MCF 10A (cell line): ENCODE measurements at places on chromosomes 3 and 15.
A peak's percentile ranks its signal among the peaks of the same experiment; 100 is the strongest.

GRCh38 chr15:22890296-22890695 is 51.8 kb downstream of the NIPA2 start:
- no peak for DNase-seq

GRCh38 chr3:60094392-60094947 is 1044.6 kb upstream of the CFAP20DC start:
- DNase-seq: no peak

- DNase-seq: no peak
These were observed 23.8 kb downstream of the NANOGP8 start for GRCh38 chr15:35061161-35061824.

GRCh38 chr3:96959901-96960641 is 145.7 kb downstream of the EPHA6 start:
- peak; percentile 90 for DNase-seq

DNA sequence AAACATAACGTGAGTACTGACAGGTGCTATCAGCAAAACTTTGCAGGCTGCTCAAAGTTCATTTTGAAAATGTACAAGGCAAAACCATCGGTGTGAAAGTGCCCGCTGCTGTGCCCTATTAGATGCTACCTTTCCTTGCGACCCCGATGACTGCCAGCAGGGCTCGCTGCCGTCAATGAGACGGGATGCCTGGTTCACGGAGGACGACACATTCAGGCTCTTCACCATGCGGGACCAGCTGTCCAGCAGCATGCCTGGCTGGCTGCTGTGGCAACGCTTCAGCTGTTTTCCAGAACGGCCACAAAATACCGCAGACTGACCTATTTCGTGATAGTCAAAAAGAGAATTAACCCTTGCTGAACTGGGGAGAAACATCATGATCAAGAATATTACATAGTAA is 92.7 kb upstream of the OCA2 start:
- DNase-seq: no peak

DNA sequence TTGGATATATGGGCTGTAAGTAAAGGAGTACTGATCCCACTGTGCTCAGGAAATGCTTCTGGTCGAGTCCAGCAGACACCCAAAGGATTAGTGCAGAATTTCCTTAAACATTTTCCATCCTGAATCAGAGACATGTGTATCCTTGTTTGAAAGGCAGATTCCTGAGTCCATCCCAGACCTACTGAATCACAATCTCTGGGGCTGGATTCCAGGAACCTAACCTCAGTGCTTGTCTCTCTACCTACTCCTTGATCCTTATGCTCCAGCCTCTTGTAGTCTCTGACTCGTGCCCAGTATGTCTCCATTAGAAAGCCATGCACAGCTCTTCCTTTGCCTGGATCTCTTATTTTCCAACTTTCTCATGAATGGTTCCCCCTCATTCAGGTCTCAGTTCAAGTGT is 585.8 kb downstream of the NLGN1 start:
- DNase-seq: no peak

- DNase-seq: no peak
These were observed 22.6 kb downstream of the PDHB start for GRCh38 chr3:58411036-58411435.

- DNase-seq: no peak
These were observed 8.1 kb downstream of the WNT7A start for GRCh38 chr3:13871791-13872190.

- DNase-seq: no peak
These were observed 25.1 kb downstream of the PCSK6 start for GRCh38 chr15:101464256-101464998.

DNA sequence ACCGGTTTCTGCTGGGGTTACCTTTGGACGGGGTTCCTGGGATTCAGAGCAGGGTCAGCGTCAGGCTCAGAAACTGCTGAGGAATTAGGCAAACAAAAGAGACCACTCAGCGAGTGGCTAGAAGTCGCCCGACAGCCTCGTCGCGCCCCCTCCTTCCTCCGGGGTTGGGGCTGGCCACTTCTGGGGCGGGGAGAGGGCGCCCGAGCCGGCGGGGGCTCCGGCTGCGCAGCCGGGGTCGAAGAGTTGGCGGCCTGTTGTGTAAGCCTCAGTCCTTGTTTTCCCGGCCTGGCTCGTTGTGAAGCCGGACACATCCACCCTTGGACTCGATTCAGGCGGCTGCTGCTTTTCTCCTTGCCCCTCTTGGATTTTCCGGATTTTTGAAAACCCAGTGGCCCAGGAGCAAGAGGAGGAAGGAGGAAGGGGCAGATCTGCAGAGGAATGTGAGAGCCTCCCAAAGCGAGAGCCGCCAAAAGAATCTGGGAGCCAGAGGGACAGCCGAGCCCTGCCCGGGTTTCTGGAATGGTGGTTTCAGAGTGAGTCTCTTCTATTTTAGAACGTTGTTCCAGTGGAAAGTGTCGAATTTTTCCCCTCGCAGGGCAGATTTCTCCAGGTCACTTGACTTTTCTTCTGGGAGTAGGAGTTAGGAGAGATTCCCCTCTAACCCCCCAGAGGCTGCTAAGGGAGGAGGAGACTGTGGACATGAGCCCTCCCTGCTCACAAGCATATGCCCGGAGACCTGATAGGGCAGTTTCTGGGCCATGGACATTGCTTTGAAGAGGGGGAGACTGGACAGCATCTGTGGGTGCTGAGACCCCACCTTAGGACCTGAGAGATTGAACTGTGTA is 666 bp downstream of the SNX33 start:
- DNase-seq: peak; percentile 46

DNA sequence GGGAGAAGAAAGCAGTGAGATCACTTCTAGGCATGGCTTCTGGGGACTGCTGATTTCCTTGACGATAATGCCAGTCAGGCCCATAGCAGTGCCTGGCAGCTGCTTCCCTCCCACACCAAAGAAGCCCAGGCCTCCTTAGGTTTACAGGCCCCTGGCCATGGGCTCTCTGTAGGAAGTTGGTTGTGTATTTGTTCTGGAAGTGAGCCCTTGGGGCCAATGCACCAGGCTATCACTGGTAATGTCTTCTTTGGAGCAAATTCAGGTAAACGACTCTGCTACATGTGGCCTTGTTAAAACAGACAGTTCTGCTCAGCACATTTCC is 89.3 kb downstream of the CCNL1 start:
- DNase-seq: no peak

DNA sequence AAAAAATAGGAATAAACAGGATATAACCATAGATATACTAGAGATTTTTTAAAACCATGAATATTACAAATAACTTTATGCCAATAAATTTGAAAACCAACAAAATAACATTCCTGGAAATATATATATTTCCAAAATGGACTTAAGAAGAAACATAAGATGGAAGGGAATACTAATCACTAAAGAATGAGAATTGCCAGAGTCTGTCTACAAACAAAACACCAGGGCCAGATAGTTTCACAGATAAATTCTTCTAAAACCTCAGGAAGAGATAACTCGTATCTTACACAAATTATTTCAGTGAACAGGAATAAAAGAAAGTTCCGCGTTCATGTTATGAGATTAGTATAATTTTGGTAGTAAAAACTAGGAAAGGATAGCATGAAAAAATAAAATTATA is 107.3 kb downstream of the HERC1 start:
- no peak for DNase-seq

DNA sequence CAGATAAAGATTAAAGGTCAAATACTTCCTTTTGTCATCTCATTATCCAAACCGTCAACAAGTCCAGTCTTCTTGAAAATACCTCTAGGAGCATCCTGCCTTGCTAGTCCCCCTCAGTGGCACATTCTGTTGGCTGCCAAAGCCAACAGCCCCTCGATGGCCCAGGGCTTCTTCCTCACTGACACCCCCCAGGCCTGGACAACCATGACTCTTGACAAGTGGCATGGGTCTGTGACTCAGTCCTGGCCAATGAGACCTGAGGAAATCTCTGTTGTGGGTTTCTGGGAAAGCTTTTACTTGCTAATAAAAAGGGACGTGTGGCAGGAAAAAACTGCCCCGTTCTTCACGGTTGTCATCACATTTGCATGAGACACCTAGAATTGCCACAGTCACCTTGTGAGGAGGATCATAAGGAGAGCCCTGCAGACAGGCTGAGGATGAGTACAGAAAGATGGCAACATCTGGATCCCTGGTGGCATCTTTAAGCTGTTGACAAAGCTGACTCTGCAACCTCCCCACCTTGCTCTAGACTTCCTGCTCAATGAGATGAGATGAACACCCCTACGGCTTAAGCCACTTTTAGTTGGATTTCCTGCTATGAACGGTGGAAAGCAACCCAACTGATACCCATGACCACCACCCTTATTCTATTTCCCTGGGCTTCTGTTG is 81.5 kb downstream of the OXNAD1 start:
- no peak for DNase-seq

DNA sequence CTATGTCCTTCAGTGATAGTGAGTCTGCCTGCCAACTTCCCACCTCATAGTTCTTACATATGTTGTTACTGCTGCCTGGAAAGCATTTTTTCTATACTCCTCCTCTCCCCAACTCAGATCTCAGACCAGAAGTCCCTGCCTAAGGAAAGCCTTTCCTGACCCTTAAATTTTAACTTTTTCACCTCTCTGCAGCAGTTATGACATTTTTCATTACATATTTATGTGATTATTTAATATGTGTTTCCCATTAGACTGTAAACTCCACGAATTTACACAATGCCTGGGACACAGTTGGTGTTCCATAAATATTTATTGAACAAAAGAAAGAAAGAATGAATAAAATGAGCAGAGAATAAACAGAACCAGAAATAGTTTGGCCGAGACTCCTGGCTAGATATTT is 125.5 kb downstream of the MITF start:
- no peak for DNase-seq

- no peak for DNase-seq
These were observed 29.7 kb downstream of the ACSBG1 start for GRCh38 chr15:78204351-78205309.

GRCh38 chr15:96351761-96352603 is 21.5 kb downstream of the NR2F2 start:
- DNase-seq: no peak

DNA sequence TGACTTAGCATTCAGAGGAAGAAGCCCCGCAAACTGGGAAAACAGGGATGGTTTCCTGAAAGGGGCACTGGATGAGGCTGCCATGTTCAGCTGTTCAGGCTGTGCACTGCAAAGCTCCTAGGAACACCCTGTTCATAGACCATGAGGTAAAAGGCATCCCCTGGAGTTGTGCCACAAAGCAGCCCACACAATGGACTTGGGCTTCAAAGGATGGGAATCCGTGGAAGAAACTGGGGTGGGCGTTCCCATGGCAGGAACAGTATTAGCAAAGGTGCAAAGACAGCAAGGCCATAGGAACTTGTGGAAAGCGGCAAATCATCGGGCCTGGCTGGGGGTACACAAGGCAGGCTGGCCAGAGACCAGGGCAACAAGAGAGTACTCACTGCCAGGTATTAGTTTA is 8.9 kb downstream of the OXTR start:
- DNase-seq: no peak

GRCh38 chr3:86867982-86868381 is 123.0 kb downstream of the VGLL3 start:
- DNase-seq: no peak

DNA sequence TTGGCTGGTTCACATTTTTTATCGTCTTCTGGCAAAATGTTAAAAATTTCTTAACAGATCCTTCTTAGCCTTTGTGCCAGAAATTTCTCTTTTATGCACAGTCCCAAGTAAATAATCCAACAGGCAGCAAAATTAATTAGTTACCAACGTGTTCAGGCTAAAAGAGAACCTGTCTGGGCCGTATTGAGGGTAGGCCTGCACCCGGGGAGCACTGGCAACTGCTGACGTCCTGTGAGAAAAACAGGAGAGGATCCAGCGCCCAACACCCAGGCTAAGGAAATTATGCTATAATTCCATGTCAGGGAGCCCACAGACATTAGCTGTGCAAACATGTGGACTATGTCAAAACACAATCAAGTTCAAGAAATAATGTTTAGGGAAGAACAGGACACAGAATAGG is 30.7 kb upstream of the CSTA start:
- no peak for DNase-seq

GRCh38 chr3:172465281-172465680 is 17.0 kb upstream of the GHSR start:
- no peak for DNase-seq

DNA sequence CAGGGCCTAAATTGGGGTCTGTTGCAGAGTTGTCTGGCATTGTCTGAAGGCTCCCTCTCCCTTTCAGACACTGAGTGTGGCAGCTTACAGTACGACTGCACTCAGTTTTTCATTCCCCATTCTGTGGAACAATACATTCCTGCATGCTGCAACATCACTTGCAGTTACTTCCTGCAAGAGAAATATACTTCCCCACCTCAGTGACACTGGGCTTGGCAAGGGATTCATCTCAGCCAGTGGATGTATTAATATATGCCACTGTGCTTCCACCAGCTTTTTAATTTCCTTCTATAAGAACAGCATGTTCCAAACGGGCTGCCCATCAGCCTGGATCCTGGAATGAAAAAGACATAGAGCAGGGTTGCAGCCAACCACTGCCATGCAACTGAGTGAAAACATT is 23.1 kb downstream of the B3GALNT1 start:
- no peak for DNase-seq

- DNase-seq: no peak
These were observed 3.0 kb upstream of the HDGFL3 start for GRCh38 chr15:83210619-83211018.

DNA sequence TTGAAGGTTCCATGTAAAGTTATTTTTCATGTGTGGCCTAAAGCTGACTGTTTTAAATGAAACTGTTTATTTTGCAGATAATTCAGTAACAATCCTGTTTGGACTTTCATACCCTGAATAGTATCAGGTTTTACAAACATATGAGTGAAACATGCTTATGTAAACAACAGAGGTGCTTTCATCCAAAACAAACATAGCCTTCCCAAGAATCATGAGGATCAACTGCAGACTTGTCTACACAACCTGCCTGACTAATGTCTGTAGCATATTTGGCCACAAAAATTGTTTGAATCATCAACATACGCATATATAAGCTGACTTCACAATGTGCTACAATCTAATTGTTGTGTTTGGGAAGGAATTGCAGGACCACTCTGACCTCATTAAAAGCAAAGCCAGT is 190.4 kb downstream of the DIPK2A start:
- DNase-seq: peak; percentile 78

- DNase-seq: no peak
These were observed 207.3 kb downstream of the XXYLT1 start for GRCh38 chr3:195063581-195064193.

DNA sequence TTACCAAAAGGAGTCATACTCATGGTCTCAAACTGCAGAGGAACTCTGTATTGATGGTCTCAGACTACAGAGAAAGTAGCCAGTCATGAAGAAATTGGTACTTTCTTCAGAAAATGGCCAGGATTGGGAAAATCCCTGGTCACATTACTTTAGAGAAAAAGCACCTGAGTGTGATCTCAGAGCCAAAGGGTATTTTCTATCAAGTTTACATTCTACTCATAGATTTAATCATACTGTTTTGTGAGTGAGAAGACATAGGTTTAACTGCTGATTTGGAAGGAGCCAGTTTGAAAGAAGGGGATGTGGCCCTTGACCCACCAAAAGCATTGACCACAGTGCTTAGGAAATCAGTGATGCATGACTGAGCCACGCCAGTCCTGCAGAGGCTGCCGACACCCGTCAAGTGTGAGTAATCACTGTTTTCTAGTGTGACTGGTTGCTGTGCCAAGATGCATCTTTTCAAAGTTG is 203.6 kb downstream of the AKAP13 start:
- DNase-seq: peak; percentile 20

GRCh38 chr15:74318376-74319137 is 48.9 kb downstream of the CYP11A1 start:
- DNase-seq: no peak
